ENCODE measurements at places on chromosomes 1 and 21.

DNA sequence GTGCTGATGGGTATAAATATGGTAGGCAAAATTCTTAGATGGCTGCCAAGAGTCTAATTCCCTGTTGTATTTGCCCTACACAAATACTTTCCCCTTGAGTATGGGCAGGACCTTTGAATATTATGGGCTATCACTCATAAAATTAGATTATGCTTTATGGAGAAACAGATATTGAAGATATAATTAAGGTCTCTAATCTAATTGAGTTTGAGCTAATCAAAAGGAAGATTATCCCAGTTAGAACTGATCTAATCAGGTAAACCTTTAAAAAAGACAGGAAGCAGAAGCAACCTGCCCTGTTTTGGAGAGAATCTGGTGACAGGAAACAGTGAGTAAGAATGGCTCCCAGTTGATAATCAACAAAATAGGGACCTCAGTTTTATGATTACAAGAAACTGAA lies 609.0 kb upstream of the PRMT6 start:
- DNase-seq: no peak

- no peak for DNase-seq
Observed at GRCh38 chr1:187817782-187818181, 989.0 kb downstream of the PLA2G4A start.

DNA sequence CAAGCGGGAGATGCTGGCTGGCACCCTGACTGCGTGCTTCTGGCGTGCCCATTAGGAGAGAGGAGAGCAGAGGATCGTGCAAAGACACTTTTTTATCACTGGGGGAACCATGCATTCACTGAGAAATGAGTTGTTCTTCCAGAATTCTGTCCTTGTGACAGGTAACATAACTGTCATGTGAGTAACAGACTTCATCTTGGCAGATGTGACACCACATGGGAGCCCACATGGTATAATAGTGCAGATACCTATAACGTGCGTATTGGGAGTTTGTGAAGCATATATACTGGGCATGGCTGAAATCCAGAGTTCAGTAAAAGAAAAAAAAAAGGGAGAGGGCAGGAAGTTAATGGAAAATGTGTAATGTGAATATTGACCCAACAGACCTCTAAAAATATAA lies 159.6 kb upstream of the BACE2 start:
- no peak for DNase-seq

- DNase-seq: no peak
Observed at GRCh38 chr1:119251751-119252150, 111.3 kb upstream of the WARS2 start.

- no peak for DNase-seq
Observed at GRCh38 chr1:194570476-194570875, 1384.1 kb upstream of the B3GALT2 start.

DNA sequence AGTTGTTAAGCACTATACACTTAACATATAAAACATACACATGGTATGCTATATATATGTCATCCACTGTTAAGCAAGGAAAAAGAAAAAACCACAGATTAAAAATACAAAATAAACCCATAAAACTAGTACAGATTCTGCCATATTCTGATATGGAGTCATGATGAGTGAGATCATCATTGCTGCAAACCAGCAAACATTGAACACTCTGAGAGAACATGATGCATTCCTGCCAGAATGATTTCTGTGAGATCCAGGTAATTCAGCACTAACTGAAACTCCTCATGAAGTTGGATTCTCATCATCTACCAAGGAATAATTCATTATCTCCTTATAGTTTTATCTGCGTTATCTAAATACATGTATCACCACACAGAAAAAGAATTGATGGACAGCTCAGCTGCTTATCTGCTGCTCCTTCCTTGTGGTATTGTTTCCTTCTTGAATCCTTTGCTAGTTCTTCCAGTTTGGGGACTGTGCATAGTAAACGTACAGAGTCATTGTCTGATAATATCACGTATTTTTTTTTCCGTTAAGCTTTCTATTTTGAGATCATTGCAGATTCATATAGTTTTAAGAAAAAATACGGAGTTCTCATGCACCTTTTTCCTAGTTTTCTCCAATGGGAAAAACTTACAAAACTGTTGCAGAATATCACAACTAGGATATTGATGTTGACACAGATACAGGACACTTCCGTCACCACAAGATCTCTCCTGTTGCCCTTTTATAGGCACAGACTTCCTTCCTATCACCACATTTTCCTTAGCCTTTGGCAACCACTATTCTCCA lies 9.3 kb downstream of the RAB4A start:
- DNase-seq: no peak

- no peak for DNase-seq
Observed at GRCh38 chr1:21261551-21262292, 28.5 kb downstream of the ECE1 start.

DNA sequence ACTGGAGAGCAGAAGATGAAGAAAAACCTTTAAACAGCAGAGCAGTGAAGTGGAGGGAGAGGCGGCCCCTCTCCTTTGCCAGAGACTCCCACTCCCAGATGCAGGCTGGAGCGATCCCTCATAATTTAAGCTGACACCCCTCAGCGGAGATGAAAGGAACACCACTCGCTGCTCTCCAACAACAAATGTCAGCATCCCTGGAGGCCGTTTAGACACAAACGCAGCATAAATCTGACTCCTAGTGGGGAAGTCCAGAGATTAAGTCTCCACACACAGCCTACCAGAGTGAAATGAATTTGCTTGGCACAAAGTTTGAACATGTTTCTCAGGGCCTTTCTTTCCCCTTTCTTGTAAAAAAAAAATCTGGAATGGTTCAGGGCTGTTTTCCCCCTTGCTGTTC lies 137.8 kb downstream of the LMX1A start:
- DNase-seq: no peak

GRCh38 chr1:217089361-217090014 lies 366.3 kb upstream of the ESRRG start:
- DNase-seq: no peak

- DNase-seq: no peak
Observed at GRCh38 chr1:223872308-223872901, 26.7 kb upstream of the TP53BP2 start.

DNA sequence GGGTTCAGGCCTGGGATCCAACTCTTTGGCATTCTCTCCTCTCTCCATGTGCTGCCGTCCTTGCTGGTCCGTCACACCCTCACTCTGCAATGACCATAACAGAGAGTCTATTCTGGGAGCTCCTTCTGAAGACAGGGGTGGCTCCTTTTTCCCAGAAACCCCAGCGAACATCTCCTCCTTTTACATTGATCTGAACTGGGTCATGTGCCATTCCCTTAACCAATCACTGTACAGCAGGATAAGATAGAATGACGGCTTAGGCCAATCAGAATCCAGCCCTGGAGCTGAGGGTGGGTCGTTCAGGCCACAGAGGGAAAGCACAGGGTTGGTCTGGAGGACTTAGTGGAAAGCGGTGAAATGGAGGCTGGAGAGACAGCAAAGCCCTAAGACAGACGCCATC lies 740.1 kb downstream of the MATN1 start:
- DNase-seq: no peak

DNA sequence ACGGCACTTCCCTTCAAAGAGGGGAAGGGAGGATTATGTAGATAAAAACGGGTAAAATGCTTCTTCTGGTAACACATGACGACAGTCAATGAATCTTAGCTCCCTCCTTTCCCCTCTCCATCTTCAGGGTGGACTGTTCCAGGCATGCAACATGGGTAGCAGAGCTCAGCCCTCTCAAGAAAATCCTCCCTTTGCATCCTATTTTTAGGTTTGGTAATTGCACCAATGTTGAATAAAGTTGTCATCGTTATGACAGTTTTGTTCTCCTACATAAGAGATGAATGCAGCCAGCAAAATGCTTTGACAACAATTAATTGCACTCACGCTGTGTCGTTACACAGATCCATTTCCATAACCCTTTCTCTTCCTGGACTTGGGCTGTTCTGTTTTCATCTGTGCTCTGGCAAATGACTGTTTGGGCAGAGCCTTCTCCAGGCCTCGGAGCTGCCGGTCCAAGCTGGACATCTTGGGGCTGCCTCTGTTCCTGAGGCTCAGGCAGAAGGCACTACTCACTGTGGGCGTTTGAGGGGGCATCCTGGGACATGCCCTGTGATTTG lies 127.6 kb downstream of the CNIH3 start:
- DNase-seq: no peak

- no peak for DNase-seq
Observed at GRCh38 chr1:56150441-56151215, 428.7 kb downstream of the PLPP3 start.

DNA sequence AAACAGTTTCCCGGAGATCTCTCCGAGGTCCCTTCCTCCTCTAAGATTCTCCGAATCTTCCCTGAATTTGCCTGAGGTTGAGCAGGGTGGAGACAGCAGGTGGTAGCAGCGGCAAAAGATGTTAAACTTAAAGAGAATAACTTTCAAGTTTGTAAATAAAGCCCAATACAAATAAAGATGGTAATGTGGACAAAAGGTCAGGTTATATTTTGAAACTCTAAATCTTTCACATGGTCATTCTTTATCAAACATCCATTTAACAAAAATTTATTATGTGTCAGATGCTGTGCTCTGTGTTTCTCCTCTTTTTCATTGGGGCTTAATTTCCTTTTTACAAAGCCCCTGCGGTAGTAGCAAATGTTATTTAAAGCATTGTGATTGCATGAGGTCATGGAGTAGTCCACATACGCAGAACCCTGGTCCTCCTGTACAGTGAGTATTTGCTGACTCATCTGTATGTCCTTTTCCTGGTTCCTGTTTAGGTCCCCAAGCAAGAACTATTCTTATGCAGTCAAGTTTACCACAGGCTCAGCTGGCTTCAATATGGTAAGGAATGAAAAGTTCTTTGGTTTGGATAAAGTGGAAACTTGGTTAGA lies 119.2 kb downstream of the ITSN1 start:
- DNase-seq: no peak

DNA sequence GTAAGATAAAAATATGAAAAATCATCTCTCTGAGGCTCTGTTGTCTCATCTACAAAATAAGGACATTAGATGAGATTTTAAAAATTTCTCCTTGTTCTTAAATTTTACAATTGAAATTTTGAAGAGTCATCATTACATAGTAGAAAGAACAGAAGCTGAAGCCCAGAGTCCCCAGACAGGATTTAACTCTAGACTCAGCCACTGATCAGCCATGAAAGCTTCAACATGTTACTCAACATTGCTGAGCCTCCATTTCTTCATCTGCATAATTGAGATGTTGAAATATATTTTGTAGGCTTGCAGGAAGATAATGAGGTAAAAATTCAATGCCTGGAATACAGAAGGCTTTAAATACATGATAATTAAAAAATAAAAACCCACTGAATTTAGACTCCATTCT lies 633.3 kb downstream of the LMO4 start:
- no peak for DNase-seq

Measured in activated CD4-positive, alpha-beta T cell treated with anti-CD3 and anti-CD28 coated beads for 1 hour (primary cell).